Fibroblast of upper back skin (primary cell): ENCODE measurements at places on chromosomes 1 and 21.

DNA sequence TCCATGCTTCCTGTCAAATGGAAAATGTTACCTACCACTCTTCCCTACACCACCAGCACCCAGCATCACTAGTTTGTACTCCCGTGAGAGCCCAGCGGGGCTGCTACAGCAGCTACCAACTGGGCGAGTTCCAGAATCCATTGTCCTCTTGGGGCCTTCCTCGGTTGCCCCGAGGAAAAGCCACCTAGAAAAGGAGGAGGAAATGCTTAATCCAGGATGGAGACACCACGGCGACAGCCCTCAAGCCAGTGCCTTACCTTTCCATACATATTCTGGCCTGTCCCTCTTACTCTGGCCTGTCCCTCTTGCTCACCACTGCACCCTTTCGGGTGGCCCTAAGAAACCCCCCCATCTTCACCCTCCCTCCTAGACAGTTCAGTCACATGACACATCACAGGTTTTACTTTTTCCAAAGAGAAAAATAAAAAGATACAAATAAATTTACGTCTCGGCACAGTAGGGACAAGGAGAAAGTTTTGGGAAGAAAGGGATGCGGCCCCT lies 478 bp downstream of the RIT1 start:
- no peak for DNase-seq

- no peak for DNase-seq
Observed at GRCh38 chr1:117642963-117643362, 37.1 kb downstream of the TENT5C start.

DNA sequence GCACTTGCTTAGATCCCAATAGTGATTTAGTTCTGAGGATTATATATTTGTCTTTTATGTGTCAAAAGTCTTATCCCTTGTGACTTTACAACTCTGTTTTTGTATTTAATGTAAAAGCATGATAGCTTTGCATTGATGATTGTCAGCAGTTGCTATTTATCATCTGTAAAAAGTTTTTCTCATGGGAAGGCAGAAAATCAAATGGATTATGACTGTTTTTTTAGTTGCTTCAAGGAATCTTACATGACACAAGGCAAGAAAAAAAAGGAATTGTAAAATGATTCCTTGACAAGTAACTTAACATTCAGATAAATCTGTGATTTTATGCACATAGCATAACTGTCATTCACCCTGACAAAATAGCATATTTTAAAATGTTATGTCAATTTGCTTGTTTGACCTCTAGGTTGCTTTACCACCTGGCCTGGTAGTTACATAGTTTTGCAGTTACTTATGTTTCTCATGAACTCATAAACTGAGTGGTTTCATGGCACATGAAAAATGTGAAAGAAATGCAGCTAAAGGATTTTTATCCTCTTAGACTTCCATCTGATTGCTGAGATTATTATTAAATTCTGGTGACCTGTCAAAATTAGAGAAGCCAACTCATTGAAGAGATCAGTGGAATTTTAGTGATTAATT lies 622.6 kb downstream of the ADGRL2 start:
- DNase-seq = peak; percentile 16

DNA sequence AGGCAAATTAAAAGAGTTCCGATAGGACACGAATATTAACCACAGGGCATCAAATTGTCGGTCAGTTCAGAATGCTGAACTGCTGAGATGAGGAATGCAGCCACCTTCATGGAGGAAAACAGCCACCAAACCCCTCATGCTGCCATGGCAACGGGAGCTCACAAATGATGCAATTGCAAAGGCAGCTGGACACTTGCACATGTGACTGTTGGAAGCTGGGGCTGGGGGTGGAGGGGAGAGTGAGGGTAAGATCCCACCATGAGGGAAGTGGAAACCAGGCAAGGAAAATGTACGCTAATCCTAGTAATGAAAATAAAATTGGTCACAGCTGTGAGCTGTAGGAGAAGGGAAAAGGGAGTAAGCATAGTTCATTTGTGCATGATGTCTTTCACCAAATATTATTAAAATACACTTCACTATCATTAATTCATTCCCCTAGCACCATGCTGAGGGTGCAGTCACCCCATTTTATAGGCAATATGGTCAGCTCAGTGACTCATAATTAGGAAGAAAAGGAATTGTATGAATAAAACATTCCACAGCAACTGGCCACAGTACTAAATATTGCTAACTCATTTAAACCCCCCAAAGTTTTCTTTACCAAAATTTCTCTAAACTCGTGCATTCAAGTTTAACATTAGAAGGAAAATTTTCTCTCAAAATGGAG lies 15.3 kb downstream of the BECN2 start:
- DNase-seq = peak; percentile 81
